ENCODE measurements at places on chromosomes 6 and 20.

DNA sequence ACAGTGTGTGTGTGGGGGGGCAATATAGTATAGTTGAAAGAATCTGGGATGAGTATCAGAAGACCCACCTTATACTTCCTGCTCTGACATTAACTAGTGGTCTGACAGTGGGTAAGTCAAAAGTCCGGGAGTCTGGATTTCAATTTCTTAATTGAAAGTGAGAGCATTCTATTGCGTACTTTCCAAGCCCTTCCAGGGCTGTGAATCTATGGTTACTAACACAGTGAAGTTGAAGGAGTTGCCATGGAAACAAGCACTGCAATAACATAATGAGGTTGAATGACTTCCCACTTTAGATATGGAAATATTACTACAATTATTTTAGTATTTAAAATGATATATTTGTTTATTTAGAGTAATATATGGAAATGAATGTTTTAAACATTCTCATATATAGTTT, 80.2 kb downstream of the MLIP start:
- no peak for DNase-seq

DNA sequence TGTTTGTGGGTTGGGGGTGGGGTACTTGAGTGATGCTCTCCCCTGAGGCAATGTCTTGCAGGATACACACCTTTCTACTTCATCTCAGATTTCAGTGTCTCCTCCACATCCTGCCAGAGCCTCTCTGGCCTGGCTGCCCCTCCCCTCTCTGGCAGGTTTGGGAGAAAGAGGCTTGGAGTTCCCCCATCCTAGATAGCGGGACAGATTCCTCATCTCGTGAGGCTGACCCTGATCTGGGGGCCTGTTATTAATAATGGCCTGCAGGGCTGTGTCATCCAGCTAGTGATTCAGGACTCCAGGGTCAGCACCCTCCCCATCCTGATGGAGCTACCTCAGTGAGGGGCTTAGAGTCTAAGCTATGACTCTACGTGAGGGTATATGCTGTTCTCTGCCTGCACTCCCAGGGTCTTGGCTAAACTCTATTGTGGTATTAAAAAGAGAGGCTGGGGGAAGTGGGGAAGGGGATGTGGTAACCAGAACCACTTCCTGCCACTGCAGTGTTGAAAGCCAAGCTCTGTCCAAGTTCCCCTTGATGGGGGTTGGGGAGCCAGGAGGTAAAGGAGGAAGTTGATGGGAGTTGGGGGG, 3.7 kb upstream of the MMP9 start:
- DNase-seq: no peak

- no peak for DNase-seq
Observed at GRCh38 chr6:142118328-142118727, 14.4 kb upstream of the GJE1 start.

DNA sequence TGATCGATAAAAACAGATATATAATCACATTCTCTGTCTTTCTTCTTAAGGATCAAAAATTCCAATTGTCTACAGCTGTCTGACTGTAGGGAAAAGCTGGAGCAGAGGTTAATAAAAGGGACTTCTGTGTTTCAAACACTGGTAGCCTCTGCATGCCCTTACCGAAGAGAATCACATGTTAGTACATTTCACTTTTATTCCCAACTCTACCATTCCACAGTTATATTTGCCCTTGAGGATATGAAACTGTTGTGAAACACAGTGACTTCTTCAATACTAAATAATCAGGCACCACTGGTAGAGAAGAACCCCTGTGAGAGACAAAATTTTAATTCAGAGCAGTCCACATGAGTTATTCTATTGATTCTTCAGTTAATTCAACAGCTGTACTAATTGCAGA, 1187.3 kb upstream of the CITED2 start:
- DNase-seq: no peak

DNA sequence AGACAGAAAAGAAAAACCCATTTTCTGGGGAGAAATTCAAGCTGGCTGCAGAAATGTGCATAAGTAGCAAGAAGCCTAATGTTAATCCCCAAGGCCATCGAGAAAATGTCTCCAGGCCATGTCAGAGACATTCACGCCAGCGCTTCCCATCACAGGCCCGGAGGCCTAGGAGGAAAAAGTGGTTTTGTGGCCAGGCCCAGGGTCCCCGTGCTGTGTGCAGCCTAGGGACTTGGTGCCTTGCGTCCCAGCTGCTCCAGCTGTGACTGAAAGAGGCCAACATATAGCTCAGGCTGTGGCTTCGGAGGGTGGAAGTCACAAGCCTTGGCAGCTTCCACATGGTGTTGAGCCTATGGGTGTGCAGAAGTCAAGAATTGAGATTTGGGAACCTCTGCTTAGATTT, 10.9 kb downstream of the IFNGR1 start:
- no peak for DNase-seq

- no peak for DNase-seq
Observed at GRCh38 chr6:44255871-44256774, 1.2 kb downstream of the SLC35B2 start.

DNA sequence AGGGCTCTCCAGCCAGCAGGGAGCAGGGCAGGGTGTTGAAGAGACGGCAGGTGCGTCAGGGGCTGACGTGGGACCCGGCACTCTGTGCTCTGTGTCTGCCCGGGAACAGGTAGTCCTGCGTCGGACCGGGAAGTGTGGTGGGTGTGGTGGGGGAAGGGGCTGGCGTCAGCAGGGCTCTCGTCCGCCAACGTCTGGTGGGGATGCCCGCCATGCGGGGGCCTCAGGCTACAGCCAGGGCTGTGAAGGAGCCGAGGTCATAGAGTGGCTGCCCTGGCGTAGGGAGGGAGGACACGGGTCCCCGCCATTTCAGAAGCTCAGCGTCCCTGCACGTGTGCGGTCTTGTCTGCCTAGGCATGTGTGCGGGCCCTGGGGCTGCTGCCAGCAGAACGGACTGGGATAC, 25.3 kb downstream of the DNAJC5 start:
- DNase-seq: no peak

DNA sequence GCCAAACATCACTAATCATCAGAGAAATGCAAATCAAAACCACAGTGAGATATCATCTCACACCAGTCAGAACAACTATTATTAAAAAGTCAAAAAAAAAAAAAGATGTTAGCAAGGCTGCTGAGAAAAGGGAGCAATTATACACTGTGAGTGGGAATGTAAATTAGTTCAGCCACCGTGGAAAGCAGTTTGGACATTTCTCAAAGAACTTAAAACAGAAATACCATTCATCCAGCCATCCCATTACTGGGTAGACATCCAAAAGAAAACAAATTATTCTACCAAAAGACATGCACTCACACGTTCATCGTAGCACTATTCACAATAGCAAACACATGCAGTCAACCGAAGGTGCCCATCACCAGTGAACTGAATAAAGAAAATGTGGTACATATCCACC, 213.9 kb downstream of the TTLL2 start:
- DNase-seq: no peak

GRCh38 chr6:119210596-119210995, 132.1 kb upstream of the FAM184A start:
- DNase-seq: no peak

DNA sequence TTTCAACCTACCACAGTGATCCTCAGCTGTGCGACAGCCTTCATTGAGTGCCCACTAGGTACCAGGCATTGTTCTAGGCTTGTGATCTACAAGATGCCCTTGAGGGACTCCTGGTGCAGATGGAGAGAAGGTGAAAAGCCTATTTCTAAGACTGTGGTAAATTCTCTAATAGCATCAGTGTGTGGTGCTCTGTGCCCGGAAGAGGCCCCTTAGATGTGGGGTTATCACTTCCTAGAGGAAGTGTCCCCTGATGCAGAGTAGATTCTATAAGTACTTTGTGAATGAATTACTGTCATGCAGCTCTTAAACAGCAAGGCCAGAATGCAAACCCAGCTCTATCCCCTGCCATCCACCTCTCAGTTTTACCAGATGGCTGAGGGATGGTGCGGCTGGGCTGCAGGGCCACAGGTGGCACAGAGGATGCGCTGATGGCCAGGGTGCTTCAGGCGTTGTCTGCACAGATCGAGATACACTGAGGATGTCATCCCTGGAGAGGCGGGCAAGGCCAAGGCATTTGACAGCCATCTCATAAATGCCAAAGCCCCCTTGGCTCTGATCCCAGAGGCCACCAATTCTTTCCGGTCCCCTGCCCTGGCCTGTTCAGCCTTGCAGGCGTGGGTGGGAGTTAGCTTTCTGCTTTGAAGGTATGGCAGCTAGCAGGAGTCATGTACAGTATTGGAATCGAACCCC, 96.7 kb downstream of the TOX2 start:
- DNase-seq: no peak

- DNase-seq: no peak
Observed at GRCh38 chr6:136579800-136580199, 29.6 kb upstream of the MAP7 start.

DNA sequence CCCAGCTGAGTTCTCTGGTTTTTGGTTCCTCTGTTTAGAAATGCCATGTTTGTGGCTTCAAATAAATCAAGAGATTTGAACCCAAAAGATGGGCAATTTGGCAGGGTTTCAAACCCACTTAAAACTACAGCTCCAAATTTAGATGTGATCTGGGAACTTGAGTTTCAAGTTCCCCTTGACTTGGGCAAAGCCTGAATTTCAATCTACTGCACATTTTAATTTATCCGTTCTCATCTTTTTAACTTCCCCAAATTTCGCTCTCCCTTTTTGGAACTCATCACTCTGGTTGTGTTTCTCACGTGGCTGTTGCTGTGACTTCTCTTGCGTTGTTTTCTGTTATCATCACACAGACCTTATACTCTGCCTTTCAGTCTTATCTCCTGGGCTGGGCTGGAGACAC, 230.9 kb downstream of the CDC5L start:
- no peak for DNase-seq

DNA sequence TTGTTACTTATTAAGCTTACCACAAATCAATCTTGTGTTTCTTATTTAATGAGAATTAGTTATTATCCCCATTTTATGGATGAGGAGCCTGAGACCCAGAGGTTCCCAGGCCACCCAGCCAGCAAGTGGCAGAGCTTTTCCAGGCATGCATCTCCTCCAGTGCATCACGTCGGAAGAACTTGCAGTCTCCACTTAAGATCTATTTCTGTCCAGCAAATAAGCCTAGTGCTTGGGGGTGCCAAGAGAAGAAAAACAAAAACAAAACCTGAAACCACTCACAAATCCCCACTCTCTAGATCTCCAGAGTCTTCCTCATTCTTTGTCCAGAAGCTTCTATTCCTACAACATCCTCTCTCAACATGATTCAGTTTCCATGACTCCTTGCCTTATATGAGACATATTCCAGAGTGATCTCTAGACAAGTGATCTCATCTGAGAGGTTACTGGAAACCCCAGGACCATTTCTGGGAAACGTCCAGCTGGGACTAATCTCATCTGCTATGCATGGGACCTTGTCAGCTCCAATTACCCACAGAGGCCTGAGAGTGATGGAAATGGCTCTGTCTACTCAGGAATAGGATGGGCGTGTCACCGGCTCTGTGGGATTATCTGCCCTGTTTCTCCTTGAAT, 4.1 kb downstream of the GUCA1B start:
- DNase-seq: no peak

DNA sequence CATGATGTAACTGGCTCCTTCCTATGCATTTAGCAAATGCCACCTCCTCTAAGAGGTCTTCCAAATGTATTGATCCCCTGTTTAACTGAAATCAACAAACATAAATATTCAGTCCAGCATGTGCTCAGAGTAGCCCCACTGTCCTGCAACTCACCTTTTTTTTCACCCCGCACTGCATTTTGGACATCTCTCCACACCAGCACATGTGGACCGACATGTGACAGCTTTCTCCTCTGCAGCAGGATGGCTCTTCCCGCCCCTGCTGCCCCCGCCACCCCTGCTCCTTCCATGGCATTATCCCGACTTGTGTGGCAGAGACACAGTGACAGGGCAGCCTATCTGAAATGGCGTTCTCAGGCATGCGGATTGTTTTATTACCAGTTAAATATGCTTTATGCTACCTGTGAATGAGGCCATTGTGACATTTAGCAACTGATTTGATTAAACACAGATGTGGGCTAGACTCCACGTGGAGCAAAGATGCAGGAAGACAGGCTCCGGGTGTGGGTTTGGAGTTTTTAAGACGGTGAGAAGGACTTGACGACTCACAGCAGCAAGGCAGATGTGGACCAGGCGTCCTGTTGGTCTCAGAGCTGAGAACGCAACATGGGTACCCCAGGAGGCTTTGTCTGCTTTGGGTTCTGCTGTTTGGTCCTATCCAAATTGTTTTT, 161.2 kb downstream of the EYA2 start:
- no peak for DNase-seq

- DNase-seq: no peak
Observed at GRCh38 chr6:110550353-110550752, 73.9 kb upstream of the SLC22A16 start.

- DNase-seq: peak; percentile 20
Observed at GRCh38 chr20:10090588-10091166, 55.9 kb downstream of the ANKEF1 start.

DNA sequence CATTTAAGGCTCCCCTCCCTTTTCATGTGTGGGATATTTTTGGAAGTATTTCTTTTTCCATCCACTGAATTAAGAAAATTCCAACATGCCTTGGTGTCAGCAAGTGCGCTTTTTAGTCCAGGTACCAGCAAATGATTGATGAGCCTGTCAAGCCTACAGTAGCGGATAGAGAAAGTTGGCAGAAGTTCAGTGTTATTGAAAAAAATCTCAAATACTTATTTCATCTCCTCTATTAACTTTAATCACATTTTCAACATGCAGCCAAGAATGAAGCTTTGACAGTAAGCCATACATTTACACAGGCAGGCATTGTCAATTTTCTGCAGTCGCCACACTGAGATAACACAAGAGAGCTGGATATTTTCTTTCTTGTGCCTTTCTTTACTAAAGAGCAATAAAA, 50.4 kb downstream of the BLOC1S5 start:
- DNase-seq: no peak

DNA sequence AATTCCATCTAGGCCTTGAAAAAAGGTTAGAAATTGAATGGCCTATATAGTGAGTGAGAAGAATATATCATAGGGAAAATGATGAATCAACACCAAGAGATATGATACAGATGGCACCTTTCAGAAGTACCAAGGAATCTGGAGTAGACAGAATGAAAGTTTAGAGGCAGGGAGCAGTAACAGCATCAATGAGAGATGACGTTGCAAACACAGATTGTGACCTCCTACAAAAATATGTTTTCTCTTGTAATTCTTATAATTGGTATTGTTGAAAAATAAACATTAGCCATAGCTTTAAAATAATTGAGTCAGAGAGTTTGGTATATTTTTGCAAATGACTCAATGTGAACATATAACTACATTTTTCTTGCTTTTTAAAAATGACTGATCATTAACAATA, 1223.1 kb upstream of the GJE1 start:
- no peak for DNase-seq

DNA sequence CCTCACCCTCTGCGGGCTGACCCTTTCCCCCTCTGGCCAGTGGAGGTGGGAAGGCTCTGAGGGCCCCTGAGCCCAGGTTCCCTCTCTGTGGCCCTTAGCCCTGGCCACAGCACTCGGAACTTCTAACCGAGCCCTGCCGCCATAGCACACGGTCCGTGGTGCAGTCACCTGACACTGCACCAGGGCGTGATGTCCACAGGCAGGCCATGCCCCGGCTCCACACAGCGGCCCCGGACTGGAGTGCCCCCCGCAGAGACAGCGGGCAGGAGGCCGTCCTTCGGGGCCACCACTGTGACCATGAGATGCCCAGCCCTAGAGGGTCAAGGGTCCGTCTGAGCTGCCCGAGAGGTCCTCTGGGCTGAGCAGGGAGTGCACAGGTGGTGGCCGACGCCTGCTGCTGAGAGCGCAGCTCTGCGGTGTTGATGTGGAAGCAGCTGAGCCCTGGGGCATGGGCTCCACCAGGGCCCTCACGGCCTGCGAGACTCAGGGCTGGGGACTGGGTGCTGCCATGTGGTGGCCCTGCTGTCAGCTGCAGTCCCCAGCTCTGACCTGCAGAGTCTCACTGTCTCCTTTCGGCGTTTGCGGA, 11.2 kb upstream of the BHLHE23 start:
- no peak for DNase-seq

GRCh38 chr6:6547110-6547879, 41.2 kb upstream of the LY86 start:
- peak; percentile 83 for DNase-seq

Data from iPS DF 6.9 (cell line).